ENCODE measurements at places on chromosomes 2 and 18.

DNA sequence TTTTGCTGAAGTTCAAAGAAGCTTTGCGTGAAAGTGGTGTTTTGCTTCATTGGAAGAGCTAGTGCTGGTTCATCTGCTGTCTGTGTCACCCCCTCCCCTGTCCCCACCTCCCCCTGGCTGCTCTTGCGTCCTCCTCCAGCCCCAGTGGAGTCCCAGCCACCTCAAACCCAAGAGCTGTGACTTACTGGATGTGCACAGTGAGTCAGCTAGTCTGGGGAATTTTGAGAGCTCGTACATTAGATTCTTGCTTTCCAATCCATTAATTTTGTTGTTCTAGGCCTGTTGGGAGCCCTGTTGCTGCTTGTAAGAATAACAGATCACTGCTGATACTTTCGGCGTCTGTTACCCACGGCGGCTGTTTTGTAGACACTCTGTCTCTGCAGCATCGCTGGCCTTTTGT is 412.1 kb downstream of the TSN start:
- DNase-seq: no peak

- peak; percentile 47 for DNase-seq
Measured at GRCh38 chr2:43484323-43484930, 111.4 kb downstream of the THADA start.

DNA sequence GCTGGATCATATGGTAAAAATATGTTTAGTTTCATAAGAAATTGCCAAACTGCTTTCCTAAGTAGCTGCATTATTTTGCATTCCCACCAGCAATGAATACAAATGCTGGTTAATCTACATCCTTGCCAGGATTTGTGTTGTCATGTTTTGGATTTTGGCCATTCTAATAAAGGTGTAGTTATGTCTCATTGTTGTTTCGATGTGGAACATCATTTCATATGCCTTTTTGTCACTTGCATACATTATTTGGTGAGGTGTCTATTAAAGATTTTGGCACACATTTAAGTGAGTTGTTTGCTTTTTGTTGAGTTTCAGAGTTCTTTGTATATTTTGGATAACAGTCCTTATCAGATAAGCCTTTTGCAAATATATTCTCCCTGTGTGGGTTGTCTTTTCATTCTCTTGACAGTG is 299.2 kb upstream of the TFPI start:
- DNase-seq: no peak

GRCh38 chr18:6414723-6415417 is at the start of gene L3MBTL4:
L3MBTL4 (minus strand) TSS chr18:6414911; CDS start chr18:6311625, 103,286 bp downstream.
- DNase-seq: no peak

- no peak for DNase-seq
Measured at GRCh38 chr18:4831791-4832375, 365.2 kb downstream of the AKAIN1 start.

DNA sequence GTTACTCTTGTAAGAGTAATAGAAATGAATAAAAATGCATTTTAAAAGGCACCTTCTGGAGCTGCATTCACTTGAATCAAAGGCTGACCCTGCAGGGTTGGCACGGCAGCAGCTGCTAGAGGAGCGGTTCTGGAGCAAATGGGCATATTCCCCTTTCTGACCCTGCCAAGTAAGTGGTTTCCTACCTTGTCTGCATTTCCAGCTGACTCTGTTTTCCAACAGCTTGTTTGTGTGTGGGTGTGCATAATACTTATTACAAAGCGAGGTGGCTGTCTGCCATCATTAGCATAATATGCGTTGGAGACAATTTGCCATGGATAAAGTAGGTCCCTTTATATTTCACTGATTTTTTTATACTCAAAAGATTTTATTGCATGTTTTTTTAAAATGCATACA is 21.3 kb upstream of the TTN start:
- no peak for DNase-seq

GRCh38 chr2:217262911-217263310 is 403.0 kb upstream of the TNP1 start:
- no peak for DNase-seq

DNA sequence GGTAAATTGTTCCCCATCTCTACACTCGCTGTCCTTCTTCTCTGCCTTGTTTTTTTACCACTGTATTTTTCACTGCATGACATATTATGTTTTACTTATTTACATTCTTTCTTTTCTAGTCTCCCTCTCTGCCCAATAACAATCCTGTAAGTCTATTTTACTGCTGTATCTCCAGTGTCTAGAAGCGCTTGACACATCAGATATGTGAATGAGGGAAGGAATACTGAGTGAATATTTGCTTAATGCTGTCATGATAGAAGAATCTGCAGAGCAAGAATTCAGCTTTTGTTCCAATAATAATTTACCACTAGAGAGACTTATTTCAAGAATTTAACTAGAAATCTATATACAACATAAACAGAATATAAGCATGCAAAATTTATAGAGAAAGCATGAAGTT is 99.5 kb downstream of the GALNT13 start:
- DNase-seq: no peak

DNA sequence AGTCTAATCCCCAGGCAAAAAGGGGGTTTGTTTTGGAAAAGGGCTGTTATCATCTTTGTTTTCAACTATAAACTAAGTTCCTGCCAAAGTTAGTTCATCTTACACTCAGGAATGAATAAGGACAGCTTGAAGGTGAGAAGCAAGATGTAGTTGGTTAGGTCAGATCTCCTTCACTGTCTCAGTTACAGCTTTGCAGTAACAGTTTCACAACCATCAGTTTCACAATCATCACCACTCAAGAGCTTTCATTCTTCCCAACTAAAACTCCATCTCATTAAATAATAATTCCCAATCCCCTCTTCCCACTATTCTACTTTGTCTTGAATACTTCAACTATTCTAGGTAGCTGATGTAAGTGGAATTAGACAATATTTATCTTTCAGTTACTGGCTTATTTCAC is 200.9 kb downstream of the NYAP2 start:
- DNase-seq: no peak

- DNase-seq: no peak
Measured at GRCh38 chr2:184030245-184030644, 568.1 kb upstream of the ZNF804A start.

GRCh38 chr2:128817813-128818212 is 499.1 kb upstream of the HS6ST1 start:
- no peak for DNase-seq

- no peak for DNase-seq
Measured at GRCh38 chr2:233822781-233823730, 31.3 kb downstream of the HJURP start.

DNA sequence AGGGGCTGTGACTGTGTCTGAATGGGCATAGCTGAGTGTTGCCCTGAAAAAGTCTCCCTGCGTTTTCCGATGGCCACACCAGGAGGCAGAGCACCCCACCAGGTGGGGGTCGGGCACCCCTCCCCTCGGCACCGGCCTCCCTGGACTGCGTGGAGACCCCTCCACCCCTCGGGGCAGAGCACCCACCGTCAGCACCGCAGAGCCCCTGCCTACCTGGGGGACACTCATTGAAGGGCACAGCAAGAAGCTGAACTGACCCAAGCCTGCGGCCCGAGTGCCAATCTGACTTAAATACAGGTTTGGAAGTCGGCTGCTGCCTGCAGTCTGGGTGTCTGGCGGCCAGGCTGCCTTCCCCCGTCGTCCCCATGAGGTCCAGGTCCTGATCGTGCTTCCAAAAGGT is 69.9 kb downstream of the KCNG2 start:
- no peak for DNase-seq

DNA sequence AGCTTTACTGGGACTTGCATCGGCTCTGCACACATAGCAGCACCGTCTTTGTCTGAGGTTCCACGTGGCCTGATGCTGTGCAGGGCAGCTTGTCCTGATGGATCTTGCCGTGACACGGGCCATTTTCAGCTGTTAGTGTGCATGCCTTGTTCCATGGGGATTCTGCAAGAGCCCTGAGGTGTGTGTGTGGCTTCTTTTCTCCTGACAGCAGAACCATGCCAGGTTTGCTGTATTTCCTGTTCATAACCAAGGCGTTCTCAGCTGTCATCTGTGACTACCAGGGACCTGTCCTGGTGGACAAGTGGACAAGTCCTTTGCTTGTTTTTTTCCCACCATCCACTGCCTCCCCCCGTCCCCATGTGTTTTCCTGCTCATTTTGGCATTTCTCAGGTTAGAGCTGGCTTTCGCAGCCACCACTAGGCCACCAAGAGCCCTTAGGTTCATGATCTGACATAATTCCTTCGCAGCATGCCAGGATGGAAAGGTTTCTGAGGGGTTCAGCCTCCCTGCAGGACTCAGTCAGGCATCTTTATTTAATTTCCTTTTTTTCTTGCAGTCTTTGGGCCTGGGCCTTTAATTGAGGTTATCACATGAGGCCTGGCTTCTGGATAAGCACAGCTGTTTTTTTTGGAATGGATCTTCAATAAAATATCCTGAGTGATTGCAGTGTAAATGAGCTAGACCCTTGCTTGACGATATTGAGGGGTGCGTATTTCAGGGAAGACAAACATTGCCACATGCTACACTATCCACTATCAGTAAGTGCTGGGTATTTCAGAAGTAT is 139.4 kb downstream of the NCK2 start:
- DNase-seq: no peak

DNA sequence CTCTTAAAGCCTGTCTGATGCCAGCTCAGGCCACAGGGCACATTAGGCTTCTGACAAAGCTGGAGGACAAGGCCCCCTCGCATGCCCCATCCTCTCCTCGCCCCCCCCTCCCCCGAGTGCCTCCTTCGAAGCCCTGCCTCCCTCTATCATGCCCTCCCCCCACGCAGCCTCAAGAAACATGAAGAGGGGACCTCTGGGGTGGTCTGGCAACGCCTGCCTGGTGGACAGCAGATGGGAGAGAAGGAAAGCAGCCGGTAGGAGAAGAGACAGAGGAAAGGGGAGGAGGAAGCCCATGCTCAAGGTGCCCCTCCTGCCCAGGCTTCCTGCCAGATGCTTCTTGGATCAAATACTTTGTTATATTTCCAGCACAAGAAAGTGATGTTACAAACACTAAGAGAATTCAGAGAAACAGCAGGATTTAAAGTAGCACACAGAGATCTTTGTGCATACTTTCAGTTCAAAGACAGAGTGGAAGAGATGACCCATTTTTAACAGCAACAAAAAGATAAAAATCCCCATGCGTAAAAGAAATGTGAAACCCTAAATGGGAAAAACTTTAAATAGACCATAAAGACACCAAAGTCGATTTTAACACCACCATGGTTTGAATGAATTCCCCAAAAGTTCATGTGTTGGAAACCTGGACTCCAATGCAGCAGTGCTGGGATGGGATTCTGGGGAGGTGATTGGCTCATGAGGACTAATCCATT is 19.0 kb downstream of the BOK start:
- peak; percentile 38 for DNase-seq

- DNase-seq: no peak
Measured at GRCh38 chr2:237629188-237629534, 1.8 kb downstream of the LRRFIP1 start.

GRCh38 chr2:236512267-236512666 is 57.4 kb upstream of the ACKR3 start:
- no peak for DNase-seq

DNA sequence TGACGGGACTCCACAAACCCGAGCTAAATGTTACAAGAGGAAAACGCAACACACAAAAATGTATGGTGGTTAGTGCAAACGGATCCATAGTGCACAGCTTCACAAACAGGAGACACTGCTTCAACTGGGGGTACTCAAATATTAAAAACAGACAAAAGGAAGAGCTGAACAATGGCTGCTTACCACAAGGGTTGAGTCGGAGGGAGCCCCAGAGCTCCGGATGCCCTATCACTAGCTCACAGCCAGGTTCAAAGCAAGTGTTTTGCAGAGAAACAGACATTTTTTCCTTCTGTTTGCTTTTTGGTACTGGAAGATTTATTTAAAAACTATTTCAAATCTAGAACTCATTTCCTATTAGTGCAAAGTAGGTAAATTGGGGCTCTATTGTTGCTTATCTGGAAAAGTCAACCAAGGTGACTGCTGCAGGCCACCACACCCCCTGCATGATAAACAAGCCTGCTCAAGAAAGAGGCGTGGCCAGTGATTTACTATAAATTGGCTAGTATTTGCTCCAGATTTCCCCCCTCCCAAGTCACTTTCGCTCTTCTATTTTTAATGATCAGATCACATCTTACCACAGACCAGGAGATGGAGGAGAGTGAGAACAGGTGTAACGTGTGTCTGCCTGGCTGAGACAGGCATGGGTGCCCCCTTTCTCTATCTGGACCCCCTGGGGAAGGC is 46.5 kb downstream of the ZAP70 start:
- no peak for DNase-seq

DNA sequence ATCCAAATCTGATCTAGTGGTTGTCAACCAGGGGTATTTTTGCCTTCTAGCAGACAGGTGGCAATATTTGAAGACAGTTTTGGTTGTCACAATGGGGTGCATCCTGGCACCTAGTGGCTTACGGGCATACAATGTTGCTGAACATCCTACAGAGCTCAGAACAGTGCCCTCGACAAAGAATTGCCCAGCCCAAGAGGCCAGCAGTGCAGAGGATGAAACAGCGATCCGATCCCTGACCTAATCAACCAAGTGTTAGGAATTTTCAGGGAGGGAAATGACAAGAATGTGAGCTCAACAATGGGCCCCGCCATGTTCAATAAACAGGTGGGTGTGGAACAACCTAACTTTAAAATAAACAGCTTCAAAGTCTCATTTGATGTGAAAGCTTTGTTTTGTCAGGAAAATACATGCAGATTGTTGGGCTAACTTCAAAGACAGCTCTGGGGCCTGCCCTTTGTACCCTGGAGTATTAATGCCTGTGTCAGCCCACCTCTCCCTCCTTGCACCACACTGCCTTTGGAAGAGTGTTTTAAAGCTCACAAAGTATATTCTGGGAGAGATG is 22.5 kb upstream of the SCYGR5 start:
- no peak for DNase-seq

DNA sequence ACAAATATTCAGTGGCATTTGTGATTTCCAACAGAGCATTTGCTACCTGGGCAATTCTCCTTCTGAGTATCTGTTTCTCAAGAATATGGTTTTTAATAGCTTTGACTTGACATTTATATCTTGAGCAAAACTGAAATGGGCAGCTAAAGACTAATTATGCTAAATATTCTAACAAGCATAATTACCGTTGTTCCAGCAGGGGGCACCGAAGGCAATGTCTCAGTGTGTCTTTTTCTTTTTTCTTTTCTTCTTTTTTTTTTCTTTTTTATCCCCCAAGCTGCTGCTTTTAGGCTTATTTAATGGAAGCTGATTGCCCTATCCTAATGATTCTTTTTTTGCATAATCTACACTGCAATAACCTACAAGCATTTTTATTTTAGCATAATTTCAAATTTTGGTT is 138.9 kb upstream of the NABP1 start:
- peak; percentile 53 for DNase-seq

All from AG08395 (cell line).